ENCODE measurements at places on chromosomes 1 and 21.
A peak's percentile ranks its signal among the peaks of the same experiment; 100 is the strongest.

- no peak for DNase-seq
Measured at GRCh38 chr1:41851589-41851988, 67.1 kb downstream of the HIVEP3 start.

- DNase-seq: no peak
Measured at GRCh38 chr21:34205811-34206571, 132.6 kb downstream of the MRPS6 start.

DNA sequence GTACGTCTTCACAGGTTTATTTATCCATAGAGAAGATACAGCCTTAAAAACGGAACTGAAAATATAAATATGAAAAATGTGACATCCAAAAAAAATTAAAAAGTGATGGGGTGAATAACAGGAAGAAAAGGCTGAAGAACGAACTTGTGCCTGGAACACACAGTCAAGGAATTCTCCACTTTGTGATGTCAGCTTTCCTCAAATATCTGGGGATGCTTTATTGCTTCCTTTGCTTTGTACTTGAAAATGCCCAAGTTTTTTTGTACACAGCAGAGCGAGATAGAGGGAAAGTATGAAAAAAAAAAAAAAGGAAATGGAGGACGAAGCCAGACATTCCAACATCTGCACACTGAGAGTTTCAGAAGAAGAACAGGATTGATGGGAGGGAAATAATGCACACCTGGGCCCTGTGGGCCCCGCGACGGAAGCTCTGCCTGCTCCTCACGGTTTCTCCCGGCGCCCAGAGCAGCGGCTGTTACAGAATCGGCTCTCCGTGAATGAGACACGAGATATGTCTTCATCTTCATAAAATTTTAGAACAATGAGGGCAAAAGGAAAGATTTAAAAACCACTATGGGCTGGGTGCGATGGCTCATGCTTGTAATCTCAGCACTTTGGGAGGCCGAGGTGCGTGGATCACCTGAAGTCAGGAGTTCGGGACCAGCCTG, 10.0 kb upstream of the LRRC3 start:
- DNase-seq: peak; percentile 56

DNA sequence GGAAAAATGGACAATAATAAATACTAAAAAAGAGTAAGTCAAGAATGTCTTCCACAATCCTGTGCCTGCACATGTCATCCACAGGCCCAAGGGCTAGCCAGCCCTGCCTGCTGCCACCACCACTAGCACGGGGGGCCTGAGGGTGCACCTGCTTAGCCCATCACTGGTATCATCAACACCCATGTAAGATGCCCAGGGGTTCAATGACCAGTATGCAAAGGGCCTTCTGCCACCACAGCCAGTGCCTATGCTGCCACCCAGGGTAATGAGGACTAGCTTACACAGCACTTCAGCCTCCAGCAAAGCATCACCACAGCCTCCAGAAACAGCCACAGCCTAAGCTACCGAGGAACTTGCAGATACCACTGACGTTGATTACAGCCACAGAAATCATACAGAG, 46.3 kb downstream of the POFUT2 start:
- peak; percentile 4 for DNase-seq

DNA sequence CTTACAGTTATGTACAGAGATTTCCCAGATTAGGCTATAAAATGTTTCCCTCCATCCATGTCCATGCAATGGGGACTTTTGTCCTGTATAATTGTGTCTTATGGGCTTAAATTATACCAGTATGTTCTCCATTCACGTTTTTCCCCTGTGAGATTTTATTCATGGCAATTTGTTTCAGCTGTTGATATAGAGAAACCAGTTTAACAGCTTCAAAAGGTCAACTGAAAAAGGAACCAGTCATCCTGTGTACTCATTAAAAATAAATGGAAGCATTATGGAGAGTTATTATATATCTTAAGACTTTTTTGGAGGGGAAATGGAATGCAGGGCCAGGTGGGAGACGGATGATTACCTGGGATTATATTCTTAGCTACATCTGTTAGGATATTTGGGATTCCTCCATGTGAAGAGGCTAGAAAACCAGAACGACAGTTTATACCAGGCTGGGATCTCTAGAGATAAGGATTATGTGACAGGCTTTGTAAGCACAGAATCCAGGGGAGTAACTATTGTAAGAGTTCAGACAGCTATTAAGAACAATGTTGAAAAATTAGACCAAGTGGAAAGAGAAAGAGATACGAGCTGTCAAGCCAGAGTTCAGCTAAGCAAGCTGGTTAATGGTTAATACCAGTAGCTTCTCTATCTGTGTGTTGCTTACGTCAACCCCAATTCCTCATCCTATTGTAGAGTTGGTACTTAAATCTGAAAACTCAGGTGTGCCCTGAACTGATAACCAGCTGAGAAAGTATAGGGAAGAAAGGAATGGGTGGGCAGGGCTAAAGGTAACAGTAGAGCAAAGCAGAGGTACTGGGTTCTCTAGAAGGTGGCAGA, 12.4 kb upstream of the ZNF697 start:
- DNase-seq: no peak

DNA sequence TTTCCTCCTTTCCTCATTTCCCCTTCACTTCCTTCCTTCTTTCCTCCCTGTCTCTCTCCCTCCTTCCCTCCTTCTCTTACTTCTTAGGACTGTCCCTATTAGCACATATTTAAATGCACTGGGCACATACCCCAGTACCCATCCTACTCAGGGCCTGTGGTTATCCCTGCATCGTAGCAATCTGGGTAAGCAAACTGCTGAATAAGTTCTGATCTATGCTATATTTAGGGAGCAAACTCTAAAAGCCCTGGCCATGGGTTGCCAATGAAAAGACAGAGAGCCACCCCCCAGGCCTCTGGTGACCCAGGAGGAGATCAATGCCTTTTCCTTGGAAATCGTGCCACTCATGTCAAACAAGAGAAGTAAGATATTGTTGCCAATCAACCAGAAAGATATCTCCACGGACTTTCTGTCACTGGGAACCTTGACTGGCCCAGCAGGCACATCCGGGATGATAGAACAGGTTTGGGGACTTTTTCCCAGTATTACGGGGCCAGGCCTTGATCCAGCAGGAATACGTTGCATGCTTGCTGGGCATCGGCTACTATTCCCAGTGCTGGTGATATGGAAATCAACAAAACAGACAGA, 5.4 kb downstream of the FAM3B start:
- no peak for DNase-seq

GRCh38 chr1:182169203-182169602, 107.7 kb upstream of the ZNF648 start:
- DNase-seq: no peak

DNA sequence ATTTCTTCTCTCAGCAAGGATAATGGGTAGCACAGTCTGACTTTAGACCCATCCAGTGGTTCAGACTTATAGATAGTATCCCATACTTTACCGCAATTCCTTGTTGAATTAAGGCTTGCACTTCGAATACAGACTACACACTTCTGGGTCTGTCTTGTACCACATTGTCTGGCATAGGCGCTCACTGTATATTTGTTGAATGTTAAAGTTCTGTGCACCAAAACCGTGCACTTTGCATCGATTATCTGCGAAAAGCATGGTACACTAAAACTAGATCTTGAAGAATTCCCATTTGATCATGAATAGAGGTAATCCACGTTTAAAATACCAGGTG, 556 bp upstream of the RYR2 start:
- no peak for DNase-seq

- no peak for DNase-seq
Measured at GRCh38 chr1:173117108-173117633, 66.4 kb upstream of the TNFSF18 start.

GRCh38 chr1:30378991-30379581, 344.3 kb downstream of the MATN1 start:
- peak; percentile 79 for DNase-seq

GRCh38 chr1:167196166-167196565, 24.5 kb upstream of the POU2F1 start:
- no peak for DNase-seq

GRCh38 chr1:113951719-113952118, 22.6 kb downstream of the HIPK1 start:
- no peak for DNase-seq

DNA sequence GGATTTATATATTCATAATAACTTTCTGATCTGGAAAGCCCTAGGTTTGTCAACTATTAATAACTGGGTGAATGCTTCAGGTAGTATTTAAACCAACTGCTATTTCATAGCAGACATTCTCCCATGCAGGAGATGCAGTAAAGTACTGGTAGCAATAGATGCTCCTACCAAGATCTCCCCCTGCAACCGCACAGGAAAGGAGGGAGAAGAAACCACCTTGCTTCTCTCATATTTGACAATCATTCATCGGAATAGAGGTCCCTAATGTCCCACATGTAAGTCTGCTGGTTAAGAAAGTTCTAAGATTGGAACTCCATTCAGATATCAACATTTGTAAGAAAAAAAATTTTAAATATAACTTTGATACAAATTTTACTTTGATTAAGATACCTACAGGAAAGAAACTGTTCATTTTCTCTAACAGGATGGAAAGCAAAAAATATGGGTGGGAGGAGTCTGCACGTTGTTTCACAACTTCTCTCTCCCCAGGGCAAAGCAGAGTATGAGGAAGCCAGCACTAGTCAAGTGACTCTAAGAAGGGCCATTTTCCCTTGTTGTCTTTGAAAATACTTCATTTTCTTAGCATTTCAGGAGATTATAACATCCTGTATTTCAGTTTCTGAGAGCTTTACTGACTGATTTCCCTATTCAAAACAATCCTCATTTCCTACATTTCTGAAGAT, at the start of gene PYHIN1:
PYHIN1 (plus strand) TSS at position 498 of the 683 bp plus-strand sequence. CDS start 5,359 bp downstream, outside the sequence.
- DNase-seq: no peak

DNA sequence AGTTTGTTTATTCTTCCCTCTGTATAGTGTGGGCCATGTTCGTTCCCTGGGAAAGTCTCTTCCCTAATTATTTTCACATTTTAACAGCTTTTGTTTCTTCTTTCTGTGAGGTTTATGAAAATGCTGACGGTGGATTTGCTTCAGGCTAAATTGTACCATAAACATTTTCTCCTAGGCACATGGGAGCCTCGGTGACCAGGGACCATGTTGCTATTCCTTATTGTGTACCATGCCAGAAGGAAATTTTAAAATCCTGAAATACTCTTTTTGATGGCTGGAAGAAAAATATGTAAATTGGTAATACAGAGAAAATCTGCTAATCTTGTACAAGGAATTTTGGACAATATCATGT, 230.1 kb upstream of the JUN start:
- DNase-seq: no peak

GRCh38 chr1:24870551-24871195, 59.4 kb downstream of the RUNX3 start:
- peak; percentile 82 for DNase-seq

DNA sequence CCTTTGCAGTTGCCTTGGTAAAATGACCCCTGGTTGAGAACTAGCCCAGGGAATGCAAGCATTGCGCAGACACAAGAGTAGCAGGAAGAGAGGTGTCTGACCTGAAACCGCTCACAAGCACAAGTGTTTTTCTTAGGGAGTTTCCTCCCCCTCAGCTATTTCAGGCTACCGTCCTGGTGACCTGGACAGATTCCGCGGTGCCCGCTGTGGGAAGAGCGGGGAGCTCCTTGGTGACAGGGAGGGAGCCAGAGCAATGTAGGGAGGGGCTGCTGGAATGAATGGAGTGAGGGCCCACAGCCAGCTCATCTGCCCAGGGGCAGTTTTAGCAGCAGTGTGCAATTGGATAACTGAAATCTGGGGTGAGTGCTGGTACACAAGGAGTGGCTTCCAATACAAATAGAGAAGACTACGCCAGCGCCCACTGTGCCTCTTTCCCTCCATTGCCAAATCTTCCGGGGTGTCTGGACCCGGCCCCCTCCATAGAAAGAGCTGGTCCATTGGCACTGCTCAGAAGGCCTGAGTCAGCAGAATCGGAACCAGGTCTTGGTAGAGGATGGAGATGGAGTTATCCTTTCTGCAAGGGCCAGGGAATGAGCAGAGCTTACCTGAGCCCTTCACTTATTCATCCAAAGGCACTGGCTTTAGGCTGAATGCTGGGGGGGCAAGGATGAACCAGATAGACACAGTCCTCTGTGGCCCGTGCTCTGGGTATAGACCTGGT, 82.8 kb downstream of the TRABD2B start:
- no peak for DNase-seq

- DNase-seq: no peak
Measured at GRCh38 chr1:192474080-192474683, 101.4 kb upstream of the RGS1 start.

DNA sequence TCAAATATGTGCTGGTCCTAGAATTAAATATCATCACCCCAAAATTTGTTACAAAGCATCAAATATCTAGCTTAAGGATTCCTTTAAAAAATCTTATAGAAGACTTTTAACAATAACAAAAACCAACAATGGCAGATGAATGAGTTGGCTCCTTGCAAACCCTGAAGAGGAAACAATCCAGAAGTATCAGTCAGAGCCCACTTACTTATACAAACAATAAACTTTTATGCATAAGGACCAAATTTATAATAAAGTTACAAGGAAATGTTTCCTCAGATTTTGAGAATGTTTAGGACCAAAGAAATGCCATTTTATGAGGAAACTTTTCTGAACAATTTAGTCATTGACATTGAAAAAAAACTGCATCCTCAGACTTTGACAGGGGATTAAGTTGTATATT, 52.7 kb downstream of the LPAR3 start:
- no peak for DNase-seq

DNA sequence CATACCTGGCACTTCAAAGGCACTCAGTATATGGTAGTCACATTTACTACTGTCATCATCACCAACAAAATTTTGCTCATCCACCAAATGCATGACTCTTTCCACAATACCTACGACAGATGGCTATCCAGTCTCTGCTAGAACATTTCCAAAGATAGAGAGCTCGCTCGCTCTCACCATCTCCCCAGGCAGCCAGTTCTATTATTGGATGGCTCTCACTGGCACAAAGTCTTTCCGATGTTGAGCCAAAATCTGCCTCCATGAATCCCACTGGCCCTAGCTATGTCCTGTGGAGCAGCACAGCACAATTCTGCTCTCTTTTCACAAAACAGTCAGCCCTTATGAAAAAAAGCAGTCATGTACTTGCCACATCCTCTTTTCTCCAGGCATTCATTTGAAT, 102.1 kb downstream of the DAB1 start:
- DNase-seq: no peak

GRCh38 chr1:42017259-42017658, 98.5 kb upstream of the HIVEP3 start:
- no peak for DNase-seq

- no peak for DNase-seq
Measured at GRCh38 chr1:45924736-45925135, 121.3 kb downstream of the MAST2 start.

GRCh38 chr1:103424650-103425049, 100.8 kb upstream of the RNPC3 start:
- no peak for DNase-seq

- no peak for DNase-seq
Measured at GRCh38 chr21:35528116-35529042, 479.3 kb upstream of the RUNX1 start.

- no peak for DNase-seq
Measured at GRCh38 chr1:208917281-208917680, 666.2 kb upstream of the CAMK1G start.

Data from lower leg skin (tissue), 4 donors.